ENCODE measurements at places on chromosomes 2 and 18.

DNA sequence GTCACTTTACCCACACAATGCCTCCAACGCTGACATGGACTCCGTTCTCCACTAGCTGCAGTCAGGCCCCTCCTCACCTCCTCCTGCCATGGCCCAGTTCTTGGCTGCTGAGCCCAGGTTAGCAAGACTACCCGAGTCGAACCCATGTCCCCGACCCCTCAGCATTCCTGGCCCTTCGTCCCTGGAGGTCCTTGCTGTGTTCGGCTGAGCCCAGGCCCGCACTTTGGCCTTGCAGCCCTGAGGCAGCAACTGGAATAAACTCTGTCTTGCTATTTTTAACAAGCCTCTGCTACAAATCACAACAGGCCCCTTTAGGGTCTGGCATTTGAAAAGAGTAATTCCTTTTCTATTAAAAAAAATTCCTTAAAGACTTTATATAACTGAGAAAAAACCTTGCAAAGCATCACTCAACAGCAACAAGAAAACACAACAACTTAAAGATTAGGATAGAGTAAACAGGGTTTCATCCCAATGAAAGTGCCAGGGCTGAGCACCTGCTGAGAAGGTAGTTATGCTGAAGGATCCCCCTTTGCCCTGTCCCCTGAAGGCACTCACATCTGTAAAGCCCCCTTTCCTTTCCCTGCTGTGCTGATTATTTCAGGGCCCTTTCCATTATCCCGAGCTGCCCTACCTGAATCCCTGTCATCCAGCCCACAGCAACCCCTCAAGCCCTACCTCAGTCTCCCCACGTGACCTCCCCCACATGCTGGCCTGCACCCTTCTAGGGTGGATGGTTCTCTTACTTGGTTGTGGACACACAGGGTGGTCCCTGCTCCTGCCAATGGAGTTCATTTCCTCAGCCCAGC, 120.0 kb upstream of the SNTG2 start:
- DNase-seq = no peak

DNA sequence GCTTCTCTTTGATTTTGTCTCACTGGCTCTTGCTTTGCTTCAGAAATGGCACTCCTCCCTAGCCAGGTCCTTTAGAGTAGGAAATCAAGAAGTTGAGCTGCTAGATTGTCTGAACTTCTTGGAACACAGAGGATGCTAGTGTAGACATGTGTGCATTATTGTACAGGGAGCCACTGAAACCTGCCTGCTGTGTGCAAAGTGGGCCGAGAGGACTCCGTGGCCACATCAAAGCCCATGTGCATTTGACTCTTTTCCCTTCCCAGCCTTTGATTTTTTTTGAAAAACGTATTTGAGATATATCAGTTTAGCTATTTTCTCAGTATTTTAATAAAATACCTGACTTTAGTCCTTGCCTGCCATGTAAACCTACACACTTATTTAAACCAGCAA, 83.1 kb downstream of the TMEM247 start:
- DNase-seq = no peak

DNA sequence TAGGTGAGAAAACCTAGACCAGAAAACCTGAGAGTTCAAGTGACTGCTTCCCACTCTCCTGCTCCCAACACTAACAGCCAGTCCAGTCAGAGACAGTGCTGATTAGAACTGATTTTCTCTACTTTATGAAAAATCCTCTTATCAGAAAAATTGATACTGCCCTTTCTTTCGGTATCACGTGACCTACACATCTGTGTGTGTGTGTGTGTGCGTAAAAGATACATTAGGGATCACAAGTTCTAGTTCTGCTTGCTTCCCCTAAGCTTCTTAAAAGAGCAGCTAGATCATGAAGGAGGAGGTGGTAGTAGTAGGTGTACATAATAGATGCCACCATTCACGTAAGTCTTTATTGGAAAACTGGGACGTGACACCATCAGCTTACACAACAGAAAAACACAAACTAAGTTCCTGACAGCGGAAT, 1.5 kb downstream of the ARL5A start:
- no peak for DNase-seq

- DNase-seq = no peak
Observed at GRCh38 chr2:83528767-83529166, 930.3 kb downstream of the SUCLG1 start.

GRCh38 chr2:232927032-232927792, 57.1 kb downstream of the SNORC start:
- DNase-seq = no peak

DNA sequence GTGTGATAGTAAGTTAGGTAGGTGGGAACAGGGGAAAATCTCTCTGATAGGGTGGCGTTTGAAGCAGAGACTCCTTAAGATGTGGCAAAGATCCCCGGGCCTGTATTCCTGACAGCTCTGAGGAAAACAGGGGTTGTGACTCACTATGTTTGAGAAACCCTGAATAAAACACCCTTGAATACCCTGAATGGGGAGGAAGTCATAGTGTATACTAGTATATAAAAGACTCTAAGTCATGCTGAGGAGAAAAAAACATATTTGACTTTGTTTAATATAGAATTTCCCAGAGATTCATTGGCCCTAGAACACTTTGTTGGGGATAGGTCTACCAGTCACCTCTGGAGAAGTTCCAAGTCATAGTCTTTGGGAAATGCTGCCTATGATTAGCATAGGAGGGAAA, 590.9 kb downstream of the IRS1 start:
- no peak for DNase-seq

DNA sequence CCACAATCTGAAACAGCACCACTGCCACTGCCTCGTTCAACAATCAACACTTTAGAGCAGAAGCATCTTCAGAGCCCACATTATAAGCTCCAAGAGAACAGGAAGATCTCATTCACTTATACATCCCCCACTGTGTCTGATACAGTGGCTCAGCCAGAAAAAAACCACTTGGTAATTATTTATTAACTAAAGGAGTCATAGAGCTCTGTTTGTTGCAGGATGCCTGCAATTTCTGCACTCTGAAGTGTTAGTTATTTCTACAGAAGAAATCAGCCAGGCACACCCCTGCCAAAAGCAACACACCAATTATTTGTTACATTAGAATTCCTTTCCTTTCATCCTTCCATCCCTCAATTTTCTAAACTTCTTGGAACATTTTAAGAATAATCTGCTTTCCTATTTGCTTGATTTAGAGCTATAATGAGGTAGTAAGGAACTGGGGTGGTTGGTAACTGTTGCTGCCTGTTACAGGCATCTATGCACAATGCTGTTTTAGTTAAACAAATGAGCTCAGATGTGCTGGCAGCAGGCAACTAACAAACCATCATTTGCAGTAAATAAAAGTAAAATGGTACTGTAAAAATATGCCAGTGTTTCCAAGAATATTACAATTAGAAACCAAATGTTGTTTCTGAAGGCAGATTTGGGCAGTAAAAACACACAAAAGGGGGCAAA, 59.9 kb downstream of the DYM start:
- DNase-seq = no peak

DNA sequence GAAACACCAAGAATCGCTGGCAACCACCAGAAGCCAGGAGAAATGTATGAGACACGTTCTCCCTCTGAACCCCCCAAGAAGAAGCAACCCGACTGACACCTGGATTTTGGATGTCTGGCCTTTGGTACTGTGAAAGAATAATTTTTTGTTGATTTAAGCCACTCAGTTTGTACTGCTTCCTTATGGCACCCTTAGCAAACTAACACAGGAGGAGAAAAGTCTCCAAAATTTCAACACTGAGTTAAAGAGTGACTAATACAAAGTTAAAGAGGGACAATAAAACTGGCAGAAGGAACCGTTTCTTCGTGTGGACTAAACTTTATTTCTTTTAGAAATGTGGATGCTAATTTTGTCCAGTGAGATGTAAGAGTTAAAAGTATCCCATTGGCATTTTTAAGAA, 660.9 kb upstream of the LINC00305 start:
- no peak for DNase-seq

DNA sequence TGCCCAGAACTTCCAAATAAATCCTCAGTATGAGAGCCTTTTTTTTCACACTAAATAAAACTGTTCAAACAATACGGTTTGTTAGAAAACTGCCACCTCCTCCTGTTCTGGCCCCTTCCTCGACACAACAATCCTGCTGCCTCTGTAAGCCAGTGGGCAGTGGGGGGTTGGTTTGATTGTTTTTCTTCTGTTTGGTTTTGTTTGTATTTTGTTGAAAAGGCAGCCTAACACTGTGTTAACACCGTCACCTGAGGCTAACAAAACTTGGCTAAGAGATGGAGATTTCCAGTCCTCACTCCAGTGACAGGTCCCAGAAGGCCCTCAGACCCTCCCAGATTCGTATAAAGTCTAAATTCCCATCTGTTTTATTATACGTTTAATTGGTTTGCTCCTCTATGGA, 402.1 kb downstream of the ZNF521 start:
- no peak for DNase-seq

DNA sequence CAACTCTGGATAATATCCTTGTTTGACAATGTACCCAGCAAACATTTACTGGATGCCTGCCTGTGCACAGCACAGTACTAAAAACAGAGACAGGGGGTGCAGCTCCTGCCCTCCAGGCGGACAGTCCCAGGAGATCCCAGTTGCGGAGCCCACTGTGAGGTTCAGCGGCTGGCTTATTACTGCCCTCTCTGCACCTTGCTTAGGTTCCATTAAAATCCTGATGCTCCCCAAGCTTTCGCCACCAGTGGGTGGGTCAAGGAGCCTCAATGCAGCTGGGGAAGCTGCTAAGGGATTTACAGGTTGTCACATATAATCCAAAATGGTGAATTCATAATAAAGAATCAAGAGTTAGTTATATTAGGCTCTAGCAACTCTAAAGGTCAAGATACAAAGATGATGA, 38.3 kb downstream of the CRACDL start:
- DNase-seq = no peak

DNA sequence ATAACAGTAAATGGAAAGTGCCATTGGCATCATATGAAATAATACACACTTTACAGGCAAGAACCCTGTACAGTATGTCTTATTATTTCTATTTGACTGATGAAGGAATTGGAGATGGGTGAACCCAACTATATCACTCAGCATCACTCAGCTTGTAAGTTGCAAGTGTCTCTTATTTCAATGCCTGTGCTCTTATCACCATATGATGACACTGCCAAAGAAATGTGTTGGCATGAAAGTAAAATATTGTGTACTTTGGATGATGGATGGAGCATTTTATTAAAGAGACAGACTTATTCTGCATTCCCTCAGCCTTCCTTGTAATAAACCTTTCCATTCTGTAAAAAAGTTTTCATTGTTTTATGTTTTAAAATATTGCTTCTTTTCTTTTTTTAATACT, 927.5 kb upstream of the VRK2 start:
- no peak for DNase-seq

GRCh38 chr2:159891917-159892730, 94.1 kb upstream of the CD302 start:
- DNase-seq = no peak

GRCh38 chr2:218008060-218009040, 5.6 kb upstream of the TNS1 start:
- DNase-seq = no peak

DNA sequence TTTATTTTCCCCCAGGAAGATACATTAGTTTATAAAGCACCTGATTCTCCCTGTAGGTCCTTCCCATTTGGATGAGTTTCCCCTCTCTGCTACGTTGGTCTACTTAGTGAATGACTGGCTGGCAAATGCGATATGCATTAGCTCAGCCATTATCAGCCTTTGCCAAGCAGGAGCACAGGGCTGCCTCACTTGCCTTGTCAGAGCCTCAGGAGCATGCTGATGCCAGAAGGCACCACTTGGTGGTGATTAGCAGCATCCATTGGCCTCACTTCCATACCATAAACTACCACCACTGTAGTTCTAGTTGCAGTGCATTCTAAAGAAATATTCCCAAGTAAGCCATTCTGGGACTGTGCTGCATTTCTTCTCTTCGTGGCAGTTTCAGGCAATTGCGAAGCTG, 442.8 kb upstream of the CHST9 start:
- no peak for DNase-seq

DNA sequence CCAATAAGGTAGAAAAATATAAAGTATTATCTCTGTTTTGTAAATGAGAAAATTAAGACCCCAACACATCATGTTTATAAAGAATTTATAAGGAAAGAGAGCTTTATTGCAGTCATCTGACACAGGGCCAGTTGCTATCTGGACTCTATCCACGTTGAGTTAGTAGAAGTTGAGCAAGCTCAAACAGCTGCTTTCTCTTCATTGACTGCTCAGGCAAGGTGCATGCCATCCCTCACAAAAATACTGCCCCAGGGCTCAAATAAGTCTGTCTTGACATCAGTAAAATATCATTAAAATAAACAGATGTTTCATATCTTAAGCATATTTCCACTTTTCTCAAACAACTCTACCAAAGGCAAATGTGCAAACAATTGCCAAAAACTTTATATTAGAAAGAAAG, 14.8 kb downstream of the COL5A2 start:
- no peak for DNase-seq

DNA sequence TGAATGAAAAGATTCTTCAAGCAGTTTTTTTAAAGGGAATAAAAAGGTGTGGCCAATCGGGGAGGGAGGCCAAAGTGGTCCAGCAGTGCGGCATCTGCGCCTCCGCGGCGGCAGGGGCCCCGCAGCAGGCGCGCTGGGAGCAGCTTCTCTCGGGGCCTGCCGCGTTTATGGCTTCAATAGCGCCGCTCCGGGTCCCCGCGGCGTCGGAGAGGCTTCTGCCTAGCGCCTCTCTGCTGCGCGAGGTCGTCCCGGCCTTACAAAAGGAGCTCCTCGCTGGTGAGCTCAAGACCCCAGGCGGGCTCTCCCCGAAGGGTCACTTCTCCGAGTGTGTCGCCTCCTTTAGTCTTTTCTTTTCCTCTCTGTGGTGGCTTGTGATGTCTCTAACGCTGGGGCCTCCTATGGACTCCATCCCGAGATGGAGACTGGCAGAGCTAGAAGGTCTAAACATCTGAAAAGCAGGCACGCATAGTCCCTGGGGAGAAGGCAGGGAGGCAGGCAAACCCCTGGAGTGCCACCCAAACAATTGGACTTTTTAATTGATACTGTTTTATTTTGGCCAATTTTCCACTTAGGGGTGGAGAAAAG, 67.1 kb downstream of the SUMO1 start:
- no peak for DNase-seq

GRCh38 chr18:24209558-24209957, 70.7 kb downstream of the CABYR start:
- no peak for DNase-seq

GRCh38 chr2:232230560-232230959, 148.0 kb upstream of the ALPP start:
- DNase-seq = no peak

DNA sequence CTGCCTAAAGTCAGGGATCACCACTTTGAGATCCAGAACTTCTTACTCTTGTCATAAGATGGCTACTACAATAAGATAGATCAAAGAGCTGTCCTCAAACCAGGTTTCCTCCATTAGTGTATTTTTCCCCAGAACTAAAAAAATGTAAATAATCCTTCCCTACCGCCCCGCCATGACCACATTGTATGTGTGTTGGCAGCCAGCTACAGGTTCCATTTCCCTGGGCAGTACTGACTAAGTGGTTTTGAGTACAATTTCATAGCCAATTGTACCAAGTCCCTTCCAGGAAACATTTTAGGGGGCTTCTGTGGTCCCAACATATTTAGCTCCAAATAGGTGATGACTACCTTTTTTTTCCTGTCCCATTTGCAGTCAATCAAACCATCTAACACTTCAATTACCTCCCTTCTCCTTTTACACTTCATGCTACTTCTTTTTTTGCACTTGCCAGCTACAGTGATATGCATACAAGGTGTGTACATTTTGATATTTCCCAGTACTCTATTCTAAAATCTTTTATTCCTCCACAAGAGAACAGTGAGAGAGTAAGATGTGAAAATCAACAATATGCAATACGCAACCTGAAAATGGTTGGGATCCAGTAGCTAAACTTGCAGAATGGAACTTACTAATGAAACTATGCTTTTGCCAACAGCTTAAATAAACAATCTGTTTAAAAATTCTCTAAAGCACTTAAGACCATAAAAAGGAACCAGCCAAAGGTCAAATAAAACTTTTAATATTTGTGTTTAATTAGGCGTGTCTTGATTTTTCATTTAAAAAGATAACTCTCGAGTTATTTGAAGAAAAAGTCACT, 3.9 kb downstream of the PUM2 start:
- no peak for DNase-seq

Data from activated CD8-positive, alpha-beta memory T cell treated with anti-CD3 and anti-CD28 coated beads for 1 hour (primary cell).